ENCODE measurements at places on chromosomes 7 and 10.

GRCh38 chr10:70838270-70838805 lies 22.6 kb downstream of the SGPL1 start:
- no peak for DNase-seq

- no peak for DNase-seq
Observed at GRCh38 chr10:98391065-98391464, 23.9 kb downstream of the PYROXD2 start.

- no peak for DNase-seq
Observed at GRCh38 chr7:92881091-92881485, 44.7 kb upstream of the CDK6 start.

- DNase-seq, result no peak
Observed at GRCh38 chr10:83592337-83592935, 546.9 kb upstream of the GHITM start.

- peak; percentile 31 for DNase-seq
Observed at GRCh38 chr7:8063706-8064297, 95.2 kb downstream of the GLCCI1 start.

- DNase-seq, result no peak
Observed at GRCh38 chr7:87627634-87627994, 584 bp upstream of the RUNDC3B start.
